ENCODE measurements at places on chromosomes 1 and 21.
A peak's percentile ranks its signal among the peaks of the same experiment; 100 is the strongest.

DNA sequence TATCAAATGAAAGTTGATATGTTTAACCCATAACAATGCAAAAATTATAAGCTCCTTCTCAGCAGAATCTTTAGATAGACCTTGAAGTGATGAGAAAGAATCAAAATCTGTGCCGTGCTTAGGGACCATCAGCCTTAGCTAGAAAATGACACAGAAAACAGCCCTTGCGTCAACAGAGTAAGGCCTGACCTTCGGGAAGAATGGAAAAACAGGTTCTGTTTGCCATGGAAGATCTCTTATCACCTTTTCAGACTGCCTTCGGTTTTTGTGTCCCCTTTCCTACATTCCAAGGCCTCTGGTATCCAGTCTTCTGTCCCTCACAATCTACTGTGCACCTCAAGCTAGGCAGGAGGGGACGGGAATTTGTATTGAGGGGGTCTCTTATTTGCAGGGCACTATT, 37.6 kb upstream of the DPT start:
- no peak for DNase-seq

GRCh38 chr21:41520560-41521442, 12.8 kb upstream of the TMPRSS2 start:
- no peak for DNase-seq

GRCh38 chr1:188822248-188822647, 1655.4 kb downstream of the BRINP3 start:
- no peak for DNase-seq

GRCh38 chr21:44643741-44644310, 2.4 kb upstream of the KRTAP10-11 start:
- no peak for DNase-seq

DNA sequence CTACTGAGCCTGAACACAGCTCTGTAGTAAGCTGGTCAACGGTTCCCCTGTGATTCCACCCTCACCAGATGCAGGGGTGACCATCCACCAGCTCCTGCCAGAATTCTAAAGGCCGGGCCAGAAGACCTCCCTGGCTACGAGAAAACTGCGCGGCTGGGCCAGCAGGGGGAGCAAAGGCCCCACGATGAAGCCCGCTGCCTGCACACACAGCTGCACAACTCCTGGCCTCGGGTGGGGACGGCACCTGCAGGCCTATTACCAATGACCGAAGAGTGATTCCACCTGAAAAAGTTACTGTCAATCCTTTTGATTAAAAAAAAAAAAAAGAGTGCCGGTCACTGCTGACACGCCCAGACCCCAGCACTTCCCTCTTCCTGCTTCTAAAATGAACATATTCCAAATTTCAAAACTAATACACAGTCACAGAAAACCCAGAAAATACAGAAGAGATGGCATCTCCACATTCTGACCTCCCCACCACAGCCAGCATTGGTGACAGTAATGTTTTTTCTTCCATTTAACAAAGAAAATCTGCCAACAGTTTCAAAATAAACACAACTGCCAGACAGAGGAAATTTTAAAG, 49.8 kb upstream of the RIPK4 start:
- DNase-seq, result peak; percentile 3

- DNase-seq, result no peak
Observed at GRCh38 chr1:111906816-111907215, 82.7 kb downstream of the KCND3 start.

- no peak for DNase-seq
Observed at GRCh38 chr1:162899422-162900146, 38.6 kb upstream of the CCDC190 start.

DNA sequence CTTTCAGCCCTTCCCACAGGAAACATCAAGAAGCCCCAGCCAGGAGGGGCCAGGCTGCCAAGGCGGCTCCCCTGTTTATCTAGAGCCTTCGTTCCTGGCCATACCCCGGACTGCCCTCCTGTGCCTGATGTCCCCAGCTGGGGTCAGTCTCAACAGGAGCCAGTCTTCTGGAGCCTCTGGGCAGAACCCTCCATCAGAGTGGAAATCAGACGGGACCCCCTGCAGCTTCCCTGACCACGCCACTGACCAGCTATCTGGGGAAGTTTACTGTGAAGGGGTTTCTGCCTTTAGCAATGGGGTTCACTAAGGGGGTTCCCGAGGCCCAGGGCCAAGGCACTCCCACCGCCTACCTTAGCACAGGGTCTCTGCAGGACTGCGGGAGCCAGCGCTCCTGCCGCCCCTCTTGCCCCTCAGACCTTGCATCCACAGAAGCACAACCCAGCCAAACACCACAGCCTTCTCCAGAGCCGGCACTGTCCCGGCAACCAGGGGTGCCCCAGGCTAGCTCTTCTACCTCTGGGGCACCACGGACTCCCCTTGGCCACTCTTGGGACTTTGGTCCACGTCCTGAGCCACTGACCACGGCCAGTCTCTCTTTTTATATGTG, 3.5 kb upstream of the MTFR1L start:
- no peak for DNase-seq

DNA sequence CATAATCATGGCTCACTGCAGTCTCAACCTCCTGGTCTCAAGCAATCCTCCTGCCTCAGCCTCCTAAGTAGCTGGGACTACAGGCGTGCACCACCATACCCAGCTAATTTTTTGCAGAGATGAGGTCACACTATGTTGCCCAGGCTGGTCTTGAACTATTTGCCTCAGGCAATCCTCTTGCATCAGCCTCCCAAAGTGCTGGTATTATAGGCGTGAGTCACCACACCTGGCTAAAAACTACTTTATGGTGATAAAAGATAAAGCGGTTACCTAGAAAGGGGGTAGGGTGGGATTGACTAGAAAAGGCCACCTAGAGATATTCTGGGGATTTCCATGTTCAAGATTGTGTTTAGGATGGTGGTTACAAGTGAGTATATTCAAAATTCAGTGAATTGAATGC, 5.0 kb downstream of the TSTD1 start:
- no peak for DNase-seq

DNA sequence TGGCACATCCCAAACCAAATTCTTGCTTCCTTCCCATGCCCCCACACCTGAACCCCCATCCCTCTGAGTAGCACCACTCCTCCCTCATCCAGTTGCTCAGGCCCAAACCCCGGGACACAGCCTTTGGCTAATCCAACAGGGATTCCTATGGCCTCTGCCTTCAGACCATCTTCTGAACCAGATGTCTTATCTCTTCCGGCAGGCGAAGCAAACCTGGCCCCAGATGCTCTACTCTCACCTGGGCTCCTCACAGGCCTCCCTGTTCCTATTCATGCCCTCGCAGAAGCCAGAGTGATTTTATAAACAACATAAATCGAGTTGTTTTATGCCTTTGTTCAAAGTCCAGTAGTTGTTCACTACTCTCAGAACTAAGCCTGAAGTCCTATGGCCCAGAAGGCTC, 12.5 kb upstream of the KCNA2 start:
- DNase-seq, result no peak

DNA sequence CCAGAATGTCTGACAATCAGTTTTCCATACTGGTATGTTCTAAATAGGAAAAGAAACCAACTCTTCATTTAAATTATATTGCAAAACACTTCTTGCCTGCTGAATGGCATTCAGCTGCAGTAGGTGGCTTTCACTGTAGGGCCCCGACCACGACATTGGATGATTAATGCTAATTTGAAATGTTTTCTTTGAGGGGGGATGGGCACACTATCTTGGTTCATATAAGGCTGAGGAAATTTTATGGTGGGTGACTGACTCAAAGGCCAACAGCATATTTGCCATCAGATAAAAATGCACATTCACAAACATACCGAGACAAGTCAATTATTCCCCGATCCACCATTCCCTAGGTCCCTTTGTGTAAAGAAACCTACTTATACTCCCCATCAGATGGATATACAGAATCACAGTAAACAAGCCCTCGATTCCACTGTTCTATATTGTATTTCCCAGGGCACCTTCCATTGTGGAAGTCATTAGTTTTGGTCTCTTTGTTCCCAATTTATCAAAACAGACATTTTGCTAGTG, 464.2 kb upstream of the DAB1 start:
- DNase-seq, result no peak

DNA sequence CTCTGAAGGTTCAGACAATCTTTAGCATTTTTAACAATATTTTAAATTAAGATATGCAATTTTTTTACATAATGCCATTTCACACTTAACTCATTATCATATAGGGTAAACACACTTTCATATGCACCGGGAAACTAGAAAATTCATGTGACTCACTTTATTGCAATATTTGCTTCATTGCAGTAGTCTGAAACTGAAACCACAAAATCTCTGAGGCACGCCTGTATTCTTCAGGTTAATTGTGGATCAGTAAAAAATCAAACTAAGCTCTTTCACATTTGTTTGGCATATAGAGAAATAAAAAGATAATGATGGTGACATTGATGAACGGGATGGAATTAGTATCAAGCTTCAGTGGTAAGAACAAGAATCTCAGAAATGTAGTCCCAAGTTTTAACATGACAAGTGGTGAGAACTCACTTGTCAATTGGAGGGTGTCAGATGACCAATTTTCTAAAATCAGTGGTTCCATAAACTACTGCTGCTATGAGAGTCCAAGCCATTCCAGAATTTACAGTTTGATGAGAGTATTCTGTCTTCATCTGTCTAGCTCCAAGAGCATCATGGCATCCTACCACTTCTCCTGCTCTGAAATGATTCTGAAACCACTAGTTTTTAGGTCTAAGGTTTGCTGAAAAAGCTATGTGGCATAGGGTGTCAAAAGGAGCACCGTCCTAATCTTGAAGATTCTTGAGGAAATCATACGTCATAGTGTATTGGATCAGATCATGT, 281.0 kb downstream of the PTPRC start:
- DNase-seq, result no peak

DNA sequence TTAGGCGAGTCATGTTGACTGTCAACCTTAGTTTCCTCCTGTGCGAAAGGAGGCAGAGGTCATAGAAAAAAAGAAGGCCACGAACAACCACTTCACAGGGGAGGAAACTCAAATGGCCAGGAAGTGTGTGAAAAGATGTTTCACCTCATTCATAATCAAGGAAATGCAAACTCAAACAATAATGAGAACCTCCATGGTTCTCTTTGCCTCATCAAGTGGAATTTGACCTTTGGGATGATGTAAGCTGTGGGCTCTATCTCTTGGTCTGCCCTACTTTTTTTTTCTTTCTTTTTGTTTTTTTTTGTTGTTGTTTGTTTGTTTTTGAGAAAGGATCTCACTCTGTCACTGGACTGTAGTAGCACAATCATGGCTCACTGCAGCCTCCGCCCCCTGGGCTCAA, 55.9 kb upstream of the GRHL3 start:
- DNase-seq, result no peak

DNA sequence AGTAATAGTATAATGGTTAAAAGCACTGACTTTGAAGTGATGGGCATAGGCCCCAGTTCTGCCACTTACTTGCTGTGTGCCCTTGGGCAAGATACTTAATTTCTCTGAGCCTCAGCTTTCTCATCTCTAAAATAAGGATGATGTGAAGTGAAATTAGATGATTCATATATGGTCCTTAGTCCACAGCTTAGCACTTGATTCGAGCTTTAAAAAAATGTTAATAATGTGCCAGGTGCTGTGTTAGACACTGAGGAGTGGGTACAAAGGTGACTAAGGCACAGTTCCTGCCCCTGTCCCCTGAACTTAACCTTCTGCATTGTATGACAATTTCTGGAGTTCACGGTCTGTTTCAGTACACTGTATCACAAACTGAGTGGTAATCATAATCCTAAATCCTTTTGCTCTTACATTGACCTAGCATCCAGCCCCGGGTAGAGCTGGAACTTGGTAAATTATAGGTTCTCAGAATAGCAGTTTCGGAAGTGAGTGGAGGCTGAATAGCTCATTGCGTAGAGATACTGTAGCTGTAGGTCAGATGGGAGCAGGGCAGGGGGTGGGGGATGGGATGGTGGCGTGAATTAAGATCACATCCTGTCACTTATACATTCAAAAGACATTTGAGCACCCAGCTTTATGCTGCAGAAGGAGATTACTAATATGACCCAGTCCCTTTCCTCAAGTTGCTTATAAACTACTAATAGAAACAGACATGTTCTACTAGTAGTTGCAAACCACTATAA, 1.5 kb downstream of the ZNF691 start:
- DNase-seq, result no peak

DNA sequence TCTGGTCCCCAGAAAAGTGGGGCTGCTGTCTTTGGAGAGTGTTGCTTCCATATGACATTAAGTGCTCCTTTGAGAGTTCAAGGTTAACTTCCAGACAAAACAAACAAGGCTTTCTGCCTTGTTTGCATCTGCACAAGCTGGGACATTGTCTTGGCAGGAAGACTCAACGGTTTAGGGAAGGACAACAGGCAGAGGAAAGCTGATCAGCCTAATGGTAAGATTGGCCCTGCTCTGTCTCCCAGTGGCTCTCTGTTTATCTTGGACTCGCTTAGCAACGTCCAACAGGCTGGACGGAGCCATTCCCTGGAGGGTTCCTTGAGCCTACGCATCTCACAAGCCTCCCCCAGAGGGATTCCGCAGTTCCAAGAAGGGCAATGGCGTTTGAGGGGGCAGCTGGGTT, 62.2 kb upstream of the SLC44A3 start:
- DNase-seq, result no peak

- no peak for DNase-seq
Observed at GRCh38 chr1:114828251-114828650, 26.4 kb upstream of the SYCP1 start.

GRCh38 chr1:5053744-5054143, 399.3 kb downstream of the AJAP1 start:
- DNase-seq, result no peak

DNA sequence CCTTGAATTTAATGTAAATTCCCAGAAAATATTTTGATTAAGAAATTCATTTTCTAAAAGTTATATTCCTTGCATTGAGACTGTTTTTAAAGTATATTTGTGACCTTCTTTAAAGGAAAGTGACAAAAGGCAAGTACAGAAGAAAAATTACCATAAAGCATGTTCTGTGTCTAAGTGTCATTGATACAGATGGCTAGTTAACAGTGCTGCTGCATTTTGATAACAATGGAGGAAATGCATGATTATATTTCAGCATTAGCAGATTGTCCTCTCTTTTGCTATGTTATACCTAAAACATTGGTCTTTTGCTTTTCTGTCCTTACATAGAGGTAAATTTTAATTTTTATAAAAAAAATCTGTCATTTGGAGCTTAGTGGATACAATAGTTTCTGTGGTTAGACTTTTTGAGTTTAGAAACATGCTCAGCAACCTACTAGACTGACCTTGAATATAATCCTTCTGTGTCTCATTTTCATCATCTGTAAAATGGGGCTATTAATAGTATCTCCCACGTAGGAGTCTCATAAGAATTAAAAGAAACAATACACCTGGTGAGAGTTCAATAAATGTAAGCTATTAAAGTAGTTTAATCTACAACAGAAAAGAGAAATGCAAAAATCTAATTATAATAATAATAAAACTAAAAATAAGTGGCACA, 51.1 kb upstream of the RGS21 start:
- DNase-seq, result no peak

GRCh38 chr21:42357307-42357706, 6.5 kb upstream of the TFF2 start:
- no peak for DNase-seq

DNA sequence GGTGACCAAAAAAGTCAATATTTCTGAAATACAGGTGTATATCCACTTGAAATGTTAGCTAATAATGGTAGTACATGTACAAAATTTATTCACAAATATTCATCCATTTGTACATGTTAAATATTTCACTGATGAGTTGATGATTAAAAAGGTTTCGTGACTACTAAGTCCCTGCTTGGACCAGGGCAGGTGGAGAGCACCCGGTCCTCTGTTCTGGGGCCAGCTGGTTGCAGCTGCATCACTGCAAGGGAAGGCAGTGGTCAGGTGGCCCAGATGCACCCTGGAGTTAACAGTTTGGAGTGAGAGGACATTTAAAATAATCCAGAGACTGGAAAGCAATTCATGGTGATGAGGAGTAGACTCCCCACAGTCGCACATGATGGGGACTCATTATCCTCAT, 141.2 kb downstream of the ZBTB18 start:
- DNase-seq, result no peak

- DNase-seq, result no peak
Observed at GRCh38 chr1:2786329-2787162, 14.9 kb downstream of the TTC34 start.
